ENCODE measurements at places on chromosomes 6 and 20. TPM values are rescaled to one million over a fixed set of nuclear protein-coding genes. Genes with fewer than 3 reads are reported as not detected.

POPDC3 gene
- not detected for total RNA-seq

DNA sequence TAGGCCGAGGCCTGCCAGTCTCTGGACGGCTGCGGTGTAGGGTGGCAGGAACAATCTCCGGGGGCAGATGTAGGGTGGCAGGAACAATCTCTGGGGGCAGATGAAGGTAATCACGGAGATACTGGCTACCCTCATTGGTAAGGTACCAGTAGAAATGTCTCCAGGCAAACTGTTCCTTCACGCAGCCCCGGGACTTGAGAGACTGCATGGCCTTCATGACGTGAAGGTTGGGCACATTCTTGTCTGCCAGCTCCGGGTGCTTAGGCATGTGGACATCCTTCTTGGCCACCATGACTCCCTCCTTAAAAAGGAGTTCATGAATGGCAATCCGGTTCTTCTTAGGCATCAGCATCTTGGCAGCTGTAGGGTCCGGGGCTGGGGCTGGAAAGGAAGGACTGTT is 6.1 kb downstream of the FAM110A start:
- no peak for DNase-seq

- no peak for DNase-seq
These were observed 88.3 kb downstream of the FAM50B start for GRCh38 chr6:3937438-3937837.

DNA sequence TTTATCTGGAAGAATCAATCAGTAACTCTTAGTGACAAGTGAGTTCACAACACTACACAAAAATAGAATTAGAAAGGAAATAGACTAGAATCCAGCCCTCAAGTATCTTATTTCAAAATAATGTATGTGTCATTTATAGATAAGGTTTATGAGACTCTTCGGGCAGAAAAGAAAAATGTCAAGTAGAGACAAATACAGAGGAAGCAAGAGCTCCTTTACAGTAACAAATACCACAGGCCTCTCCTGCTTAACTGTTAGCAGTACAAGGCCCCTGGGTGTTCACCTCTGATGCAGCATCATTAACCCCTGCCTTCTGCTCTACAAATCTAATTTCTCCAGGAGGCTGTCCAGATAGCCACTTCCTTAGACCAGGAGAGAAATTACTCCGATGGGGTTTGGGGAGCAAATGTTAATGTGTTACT is 76.7 kb downstream of the UBE3D start:
- DNase-seq = no peak

- DNase-seq = no peak
These were observed 9.4 kb upstream of the OCSTAMP start for GRCh38 chr20:46559685-46560440.

- DNase-seq = no peak
These were observed 209.2 kb downstream of the CD83 start for GRCh38 chr6:14326774-14327173.

DNA sequence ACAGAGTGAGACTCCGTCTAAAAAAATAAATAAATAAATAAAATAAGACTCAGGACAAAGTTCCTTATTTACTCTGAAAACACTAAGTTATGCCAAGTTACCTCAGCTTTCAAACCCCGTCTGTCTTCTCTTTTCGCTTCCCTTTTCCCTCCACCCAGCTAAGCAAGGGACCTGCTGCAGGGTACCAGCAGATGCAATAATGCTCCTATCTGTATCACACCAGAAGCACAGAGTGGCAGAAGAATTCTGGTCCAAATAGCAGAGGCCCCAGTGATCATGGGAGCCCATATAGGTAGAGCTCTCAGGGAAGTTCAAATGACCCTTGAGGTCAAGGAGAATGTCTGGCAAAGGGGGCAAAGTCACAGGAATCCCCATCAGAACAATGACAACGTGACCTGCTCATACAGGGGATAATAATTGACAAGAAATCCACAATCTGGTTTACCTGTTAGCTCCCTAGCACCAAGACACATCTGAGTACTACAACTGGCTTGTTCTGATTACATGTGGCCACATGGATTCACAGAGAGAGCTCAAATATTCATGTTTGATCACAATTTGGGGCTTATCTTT is 8.7 kb downstream of the GCM1 start:
- peak; percentile 50 for DNase-seq
